CD4-positive, alpha-beta T cell treated with Interleukin-17A for 1 hour (primary cell): ENCODE measurements at places on chromosomes 1 and 21.
A peak's percentile ranks its signal among the peaks of the same experiment; 100 is the strongest.

DNA sequence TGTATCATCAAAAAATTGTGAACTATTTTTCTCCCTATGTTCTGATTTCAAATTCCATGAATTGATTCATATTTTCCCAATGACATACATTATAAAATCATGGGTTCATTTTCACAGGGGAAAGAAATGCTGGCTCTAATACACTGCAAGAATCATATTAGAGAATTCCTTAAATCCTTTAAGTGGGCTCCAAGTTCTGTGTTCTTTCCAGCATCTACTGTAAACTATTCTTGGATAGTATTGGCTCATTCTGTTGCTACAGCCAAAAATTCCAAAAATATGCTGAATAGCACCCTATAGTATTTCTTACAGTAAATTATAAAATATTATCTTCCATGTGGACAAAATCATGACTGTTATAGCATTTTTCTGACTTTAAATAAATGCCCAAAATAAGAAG lies 19.0 kb upstream of the C1orf105 start:
- DNase-seq = no peak

- DNase-seq = no peak
Measured at GRCh38 chr1:160625725-160626498, 20.9 kb downstream of the SLAMF1 start.

GRCh38 chr1:237817277-237817676 lies 73.4 kb downstream of the ZP4 start:
- no peak for DNase-seq

DNA sequence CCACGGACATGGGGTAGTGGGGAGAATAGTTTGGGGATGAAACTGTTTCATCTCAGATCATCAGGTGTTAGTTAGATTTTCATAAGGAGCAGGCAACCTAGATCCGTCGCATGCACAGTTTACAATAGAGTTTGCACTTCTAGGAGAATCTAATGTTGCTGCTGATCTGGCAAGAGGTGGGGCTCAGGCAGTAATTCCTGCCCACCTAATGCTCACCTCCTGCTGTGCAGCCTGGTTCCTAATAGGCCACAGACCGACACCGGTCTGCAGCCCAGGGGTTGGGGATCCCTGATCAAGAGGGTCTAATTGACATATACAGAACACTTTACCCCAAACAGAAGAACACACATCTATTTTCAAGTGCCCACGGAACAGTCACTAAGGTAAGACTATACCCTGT lies 275.1 kb downstream of the PTPRU start:
- DNase-seq = no peak

GRCh38 chr1:87179851-87180519 lies 148.7 kb upstream of the LMO4 start:
- no peak for DNase-seq

DNA sequence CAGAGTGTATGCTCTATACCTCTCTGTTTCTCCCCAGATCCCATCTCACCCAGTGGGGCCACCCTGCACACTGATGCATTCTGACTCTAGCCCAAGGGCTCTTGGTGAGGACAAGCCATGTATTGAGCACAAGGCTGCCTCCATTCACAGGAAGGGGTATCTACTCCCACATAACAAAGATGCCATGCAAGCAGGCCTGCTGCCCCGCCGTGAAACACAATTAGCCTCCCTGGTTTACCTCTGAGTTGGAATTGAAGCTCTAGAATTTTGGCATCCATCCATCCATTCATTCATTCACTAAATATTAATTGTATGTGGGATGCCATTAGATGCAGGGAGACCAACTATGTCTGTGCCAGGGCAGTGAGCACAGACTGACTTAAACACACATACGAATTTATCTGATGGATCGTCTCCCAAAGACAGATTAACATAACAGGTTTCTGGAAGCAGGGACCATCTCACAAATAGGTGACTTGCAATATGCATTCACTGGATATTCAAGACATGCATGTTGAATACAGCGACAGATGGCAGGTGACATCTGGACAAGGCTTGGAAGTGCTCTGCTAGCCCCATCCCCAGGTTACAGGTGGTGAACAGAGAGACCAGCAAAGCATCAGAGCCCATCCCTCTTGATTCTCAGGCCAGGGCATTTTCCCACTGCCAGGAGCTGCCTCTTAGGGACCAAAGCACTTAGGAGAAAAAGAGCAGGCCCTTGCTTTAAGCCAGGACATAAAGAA lies 34.3 kb downstream of the TRABD2B start:
- DNase-seq = no peak

DNA sequence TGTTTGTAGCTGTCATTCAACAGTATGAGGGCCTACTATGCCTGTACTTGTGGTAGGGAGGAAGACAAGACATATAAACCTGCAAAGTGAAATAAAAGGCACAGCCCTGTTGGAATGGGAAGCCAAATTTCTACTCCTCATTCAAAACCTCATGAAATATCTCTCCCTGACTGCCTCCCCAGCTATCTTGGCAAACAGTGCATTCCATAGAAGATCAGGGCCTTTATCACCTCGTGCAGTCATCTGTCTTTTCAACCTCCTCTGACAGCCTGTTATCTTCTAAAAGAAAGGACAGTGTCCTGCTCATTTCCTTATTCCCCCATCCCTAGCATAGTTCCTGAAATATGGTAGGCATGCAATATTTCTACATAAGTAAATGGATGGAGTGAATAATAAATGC lies 71.0 kb downstream of the SH3GLB1 start:
- DNase-seq = no peak

- DNase-seq = no peak
Measured at GRCh38 chr21:41322496-41323382, 6.1 kb downstream of the FAM3B start.

- DNase-seq = no peak
Measured at GRCh38 chr1:202014060-202014459, 3.7 kb downstream of the ELF3 start.

GRCh38 chr1:111346089-111346885 lies 55.6 kb downstream of the CHIA start:
- DNase-seq = peak; percentile 94

DNA sequence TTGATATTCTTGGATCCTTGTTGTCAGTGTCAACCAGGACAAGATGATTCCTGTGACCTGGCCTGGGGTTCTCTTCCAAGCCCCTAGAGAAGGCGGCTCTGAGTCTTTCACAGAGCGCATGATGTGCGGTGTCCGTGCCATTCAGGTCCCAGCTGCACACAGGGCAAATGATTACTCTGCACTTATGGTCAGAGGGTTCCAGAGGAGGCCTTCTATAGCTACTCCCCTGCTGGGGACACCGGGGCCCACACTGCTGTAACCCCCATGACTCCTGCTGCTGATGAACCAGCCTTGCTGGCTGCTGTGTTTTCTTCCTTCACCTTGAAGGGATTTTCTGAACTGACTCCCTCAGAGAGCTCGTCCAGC lies 1.5 kb downstream of the PTGFRN start:
- no peak for DNase-seq

- no peak for DNase-seq
Measured at GRCh38 chr1:109243221-109243620, 6.1 kb upstream of the CELSR2 start.

DNA sequence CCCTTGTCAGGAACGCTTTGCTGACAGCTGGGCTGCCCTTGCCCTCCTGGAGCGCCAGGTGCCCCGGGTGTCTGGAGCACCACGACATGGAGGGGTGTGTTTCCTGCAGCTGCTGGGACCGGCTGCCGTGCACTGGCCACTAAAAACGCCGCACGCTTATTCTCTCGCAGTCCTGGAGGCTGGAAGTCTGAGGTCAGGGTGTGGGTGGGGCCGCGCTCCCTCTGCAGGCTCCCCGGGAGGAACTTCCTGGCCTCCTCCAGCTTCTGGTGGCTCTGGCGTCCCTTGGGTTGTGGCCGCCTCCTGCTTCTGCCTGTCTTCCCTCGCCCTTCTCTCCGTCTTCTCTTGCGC lies 28.0 kb upstream of the PLCH2 start:
- no peak for DNase-seq

DNA sequence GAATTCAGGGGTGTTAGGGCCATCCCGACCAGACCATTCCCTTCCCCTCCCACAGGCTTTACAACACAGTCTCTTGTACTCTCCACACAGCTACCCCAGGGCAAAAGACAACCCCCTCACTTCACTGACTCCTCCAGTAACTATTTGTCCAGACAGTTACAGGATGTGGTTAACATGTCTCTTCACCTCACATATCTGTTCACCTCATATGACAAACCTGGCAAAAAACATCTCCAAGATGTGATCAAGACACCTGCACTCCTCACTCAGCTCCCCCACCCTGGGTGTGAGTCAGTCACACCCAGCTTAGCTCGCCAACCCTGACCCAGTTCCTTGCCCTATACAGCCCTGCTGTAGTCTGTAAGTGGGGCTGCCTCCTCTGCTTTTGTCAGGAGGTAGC lies 490.5 kb upstream of the CHRM3 start:
- no peak for DNase-seq

- no peak for DNase-seq
Measured at GRCh38 chr1:30773722-30774358, 16.3 kb upstream of the LAPTM5 start.

- DNase-seq = no peak
Measured at GRCh38 chr1:203124546-203125317, 2.8 kb upstream of the ADORA1 start.

DNA sequence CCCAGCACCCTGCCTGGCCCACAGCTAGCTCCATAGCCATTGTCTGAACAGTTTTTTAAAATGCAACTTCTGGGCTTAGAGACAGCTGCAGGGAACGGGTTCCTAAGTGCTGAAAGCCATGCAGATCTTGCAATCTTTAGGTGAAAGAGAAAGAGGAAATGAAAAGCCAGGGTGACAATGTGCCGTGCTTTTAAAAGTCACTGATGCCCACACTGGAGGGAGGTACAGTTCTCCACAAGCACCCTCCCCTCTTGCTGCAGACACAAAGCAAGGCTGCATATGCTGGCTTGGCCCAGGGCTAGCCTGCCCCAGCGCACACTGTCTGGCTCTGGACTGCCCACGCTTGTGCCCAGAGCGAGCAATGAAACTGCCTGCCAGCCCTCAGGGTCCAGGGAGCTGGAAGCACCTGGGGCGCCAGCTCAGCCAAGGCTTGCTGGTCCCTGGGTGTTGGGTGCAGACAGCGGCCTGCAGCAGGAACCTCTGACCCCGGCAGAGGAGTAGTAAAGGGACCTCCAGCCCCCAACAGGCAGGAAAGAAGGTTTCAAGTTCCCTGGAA lies 70.4 kb downstream of the AJAP1 start:
- no peak for DNase-seq

DNA sequence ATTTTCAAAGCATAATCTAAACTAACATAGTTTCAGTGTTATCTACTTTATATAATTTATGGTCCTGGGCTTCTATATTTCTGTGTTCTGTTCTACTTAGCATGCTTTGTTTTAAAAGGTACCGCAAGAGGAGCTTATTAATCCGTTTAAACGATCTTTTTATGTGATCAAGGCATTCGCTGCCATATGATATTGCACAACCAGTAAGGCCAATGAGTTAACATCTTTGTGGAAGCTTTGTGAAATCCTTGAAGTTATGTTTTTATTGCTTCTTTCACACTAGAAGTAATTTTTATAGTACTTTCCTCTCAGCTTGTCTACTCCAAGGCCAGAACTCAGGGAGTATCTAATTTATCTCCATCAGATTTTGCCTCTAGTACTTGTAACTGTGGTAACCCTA lies 8.9 kb downstream of the LRRC8C start:
- no peak for DNase-seq

- peak; percentile 42 for DNase-seq
Measured at GRCh38 chr1:12204140-12204539, 25.7 kb upstream of the VPS13D start.

- DNase-seq = no peak
Measured at GRCh38 chr1:162248854-162249535, 127.7 kb downstream of the SPATA46 start.

DNA sequence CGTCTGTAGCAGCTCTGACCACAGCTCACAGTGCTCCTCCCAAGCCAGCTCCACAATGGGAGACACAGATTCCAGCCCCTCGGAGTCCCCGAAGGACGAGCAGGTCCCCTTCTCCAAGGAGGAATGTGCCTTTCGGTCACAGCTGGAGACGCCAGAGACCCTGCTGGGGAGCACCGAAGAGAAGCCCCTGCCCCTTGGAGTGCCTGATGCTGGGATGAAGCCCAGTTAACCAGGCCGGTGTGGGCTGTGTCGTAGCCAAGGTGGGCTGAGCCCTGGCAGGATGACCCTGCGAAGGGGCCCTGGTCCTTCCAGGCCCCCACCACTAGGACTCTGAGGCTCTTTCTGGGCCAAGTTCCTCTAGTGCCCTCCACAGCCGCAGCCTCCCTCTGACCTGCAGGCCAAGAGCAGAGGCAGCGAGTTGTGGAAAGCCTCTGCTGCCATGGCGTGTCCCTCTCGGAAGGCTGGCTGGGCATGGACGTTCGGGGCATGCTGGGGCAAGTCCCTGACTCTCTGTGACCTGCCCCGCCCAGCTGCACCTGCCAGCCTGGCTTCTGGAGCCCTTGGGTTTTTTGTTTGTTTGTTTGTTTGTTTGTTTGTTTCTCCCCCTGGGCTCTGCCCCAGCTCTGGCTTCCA lies 22.9 kb upstream of the VPS13D start:
- no peak for DNase-seq

DNA sequence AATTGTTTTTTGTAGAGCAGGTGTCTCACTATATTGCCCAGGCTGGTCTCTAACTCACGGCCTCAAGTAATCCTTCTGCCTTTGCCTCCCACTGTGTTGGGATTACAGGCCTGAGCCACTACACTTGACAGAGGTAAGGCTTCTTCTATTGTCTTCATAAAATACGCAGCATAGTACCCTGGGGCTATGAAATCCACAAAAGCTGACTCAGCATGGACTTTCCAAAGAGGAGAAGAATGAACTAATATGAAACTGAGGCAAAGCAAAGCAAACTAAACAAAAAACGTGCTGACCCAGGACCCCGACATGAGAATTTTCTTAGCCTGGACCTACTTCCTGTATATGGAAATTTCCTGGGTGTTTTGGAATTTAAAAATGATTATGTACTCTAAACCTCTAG lies 18.5 kb upstream of the ATP13A2 start:
- DNase-seq = no peak

DNA sequence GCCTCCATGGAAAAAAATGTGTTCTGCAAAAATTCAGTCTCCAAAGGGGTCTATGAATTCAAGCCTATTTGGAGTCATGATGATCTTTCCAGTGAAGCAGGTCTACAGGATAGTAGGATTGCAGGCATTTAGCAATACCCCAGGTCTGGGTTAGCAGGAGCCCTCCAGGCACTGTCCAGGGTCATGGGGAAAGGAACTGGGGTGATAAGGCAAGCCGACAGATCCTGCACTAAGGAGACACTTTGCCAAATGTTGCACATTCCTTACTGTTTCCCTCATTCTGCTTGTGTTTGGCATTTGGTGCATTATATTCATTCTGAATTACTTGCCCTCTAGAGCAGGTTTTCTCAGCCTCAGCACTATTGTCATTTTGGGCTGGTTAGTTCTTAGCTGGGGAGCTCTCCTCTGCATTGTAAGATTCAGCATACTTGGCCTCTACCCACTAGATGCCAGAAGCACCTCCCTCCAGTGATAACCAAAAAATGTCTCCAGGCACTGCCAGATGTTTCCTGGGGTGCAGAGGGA lies 333.3 kb upstream of the PLXNA2 start:
- DNase-seq = no peak

- DNase-seq = no peak
Measured at GRCh38 chr21:44005593-44005992, 6.5 kb upstream of the TRAPPC10 start.
